ENCODE measurements at places on chromosomes 11 and 22.

DNA sequence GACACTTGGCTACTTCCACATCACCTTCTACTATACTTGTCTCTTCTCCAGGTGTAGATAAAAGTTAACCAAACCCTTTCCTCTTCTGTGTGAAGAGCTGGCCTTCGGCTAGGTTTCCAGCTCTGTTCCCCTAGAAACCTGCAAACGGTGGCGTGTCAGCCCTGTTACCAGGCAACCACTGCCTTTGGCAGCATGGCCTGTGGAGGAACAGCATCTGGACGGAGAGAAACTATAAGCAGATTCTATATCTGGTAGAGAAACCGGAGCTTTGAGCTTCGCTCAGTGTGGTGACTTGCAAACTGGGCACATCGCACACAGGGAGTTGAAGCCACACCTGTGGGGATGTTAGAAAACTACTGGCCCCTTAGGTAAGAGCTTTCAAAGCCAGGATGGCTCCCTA lies 35.9 kb downstream of the ARAP1 start:
- DNase-seq, result no peak

DNA sequence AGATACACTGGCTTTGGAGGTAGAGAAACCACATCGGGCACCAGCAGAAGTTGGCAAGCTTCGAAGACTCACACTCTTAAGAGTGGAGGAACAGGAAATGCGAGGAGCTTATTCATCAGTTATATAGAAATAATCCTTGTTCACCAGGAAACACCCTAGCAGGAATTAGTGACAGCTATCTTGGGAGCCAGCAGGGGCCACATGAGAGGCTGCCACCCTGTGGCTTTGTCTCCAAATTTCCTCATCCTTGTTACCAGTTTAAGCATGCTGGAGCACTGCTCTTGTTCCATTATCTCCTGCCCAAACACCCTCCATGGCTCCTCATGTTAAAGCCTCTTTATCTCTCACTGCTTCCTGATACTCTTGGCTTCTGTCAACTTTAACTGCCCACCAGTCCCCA lies 131.0 kb downstream of the PLEKHA7 start:
- peak; percentile 48 for DNase-seq

DNA sequence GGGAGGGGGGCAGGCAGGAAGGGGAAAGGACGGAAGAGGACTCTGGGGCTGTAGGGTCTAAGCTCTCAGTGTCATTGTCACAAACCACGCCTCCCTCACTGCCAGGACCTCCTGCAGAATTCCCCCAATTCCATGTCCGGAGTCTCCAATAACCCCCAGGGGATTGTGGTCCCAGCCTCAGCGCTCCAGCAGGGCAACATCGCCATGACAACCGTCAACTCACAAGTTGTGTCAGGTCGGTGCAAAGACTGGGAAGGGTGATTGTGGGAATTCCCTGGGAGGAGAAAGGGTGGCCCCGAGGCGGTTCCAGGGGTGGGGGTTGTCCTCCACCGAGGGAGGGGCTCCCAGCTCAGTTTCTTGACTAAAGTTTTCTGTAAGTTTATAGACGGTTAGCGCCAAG lies 86.0 kb downstream of the FEZ1 start:
- DNase-seq, result no peak

GRCh38 chr11:125262830-125263218 lies 98.3 kb downstream of the PKNOX2 start:
- DNase-seq, result no peak

DNA sequence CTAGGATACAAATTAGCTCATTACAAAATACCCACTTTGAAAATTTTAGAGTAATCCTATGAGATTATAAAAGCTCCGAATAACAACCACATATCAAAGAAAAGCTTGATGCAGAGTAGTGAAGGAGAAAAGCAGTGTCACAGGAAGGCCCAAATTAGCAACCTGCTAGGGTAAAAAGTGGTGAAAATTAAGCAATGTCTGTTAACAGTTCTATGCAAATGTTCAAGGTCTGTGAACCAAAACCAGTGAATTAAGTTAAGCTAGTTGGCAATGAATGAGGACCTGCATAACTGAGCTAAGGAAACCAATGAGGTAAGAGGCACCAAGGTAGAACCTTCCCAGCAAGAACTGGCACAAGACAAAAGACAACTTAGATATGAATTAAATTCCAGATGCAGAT lies 29.6 kb downstream of the PRDM10 start:
- peak; percentile 51 for DNase-seq

- peak; percentile 20 for DNase-seq
Observed at GRCh38 chr11:43685440-43685839, 4.9 kb downstream of the HSD17B12 start.

DNA sequence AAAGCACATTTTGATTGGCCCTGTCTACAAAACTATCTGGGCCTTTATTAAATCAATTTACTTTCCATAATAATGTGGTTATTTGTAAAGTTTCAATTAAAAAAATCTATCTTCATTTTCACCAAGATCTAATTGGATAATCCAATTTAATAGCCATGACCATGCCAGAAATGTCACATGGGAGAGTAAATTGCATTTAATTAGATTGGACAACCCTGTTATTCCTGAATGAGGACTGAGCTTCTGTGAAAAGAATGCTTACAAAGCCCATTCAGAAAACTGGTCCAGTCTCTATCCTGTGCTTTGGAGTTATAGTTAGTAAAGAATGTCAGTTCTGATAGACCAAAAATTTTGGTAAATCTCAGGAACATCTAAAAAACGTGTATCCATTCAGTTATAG lies 541.9 kb upstream of the ANO5 start:
- no peak for DNase-seq

GRCh38 chr22:32949391-32950173 lies 108.6 kb downstream of the SYN3 start:
- no peak for DNase-seq

- no peak for DNase-seq
Observed at GRCh38 chr22:25070956-25071355, 118.4 kb downstream of the KIAA1671 start.

GRCh38 chr11:105298630-105299029 lies 159.1 kb upstream of the CARD18 start:
- DNase-seq, result no peak

- no peak for DNase-seq
Observed at GRCh38 chr22:29175312-29175835, 30.3 kb upstream of the EMID1 start.

- no peak for DNase-seq
Observed at GRCh38 chr11:130897262-130898182, 18.8 kb downstream of the SNX19 start.

- no peak for DNase-seq
Observed at GRCh38 chr11:42812361-42812760, 499.4 kb upstream of the API5 start.

- no peak for DNase-seq
Observed at GRCh38 chr11:121508449-121508848, 55.7 kb upstream of the SORL1-AS1 start.

DNA sequence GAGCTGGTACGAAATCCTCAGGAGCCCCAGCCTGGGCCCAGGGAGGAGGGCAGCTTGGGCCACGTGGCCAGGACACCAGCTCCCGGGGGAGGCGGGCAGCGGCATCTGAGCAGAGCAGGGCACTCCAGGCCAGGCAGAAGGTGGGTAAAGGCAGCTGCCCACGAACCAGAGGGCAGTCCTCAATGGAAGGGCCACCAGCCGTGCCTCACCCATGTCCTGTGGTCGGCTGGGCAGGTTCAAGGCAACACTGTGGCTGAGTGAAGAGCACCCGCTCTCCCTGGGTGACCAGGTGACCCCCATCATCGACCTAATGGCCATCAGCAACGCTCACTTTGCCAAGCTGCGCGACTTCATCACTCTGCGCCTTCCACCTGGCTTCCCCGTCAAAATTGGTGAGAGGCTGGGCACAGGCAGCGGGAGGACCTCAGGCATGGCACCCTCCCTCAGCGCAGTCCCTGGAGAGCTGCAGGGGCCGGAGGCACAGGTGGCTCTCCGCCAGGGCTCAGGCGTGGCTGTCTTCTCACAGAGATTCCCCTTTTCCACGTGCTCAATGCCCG lies 2.5 kb upstream of the SSH3 start:
- no peak for DNase-seq

GRCh38 chr11:79648766-79649520 lies 208.1 kb upstream of the TENM4 start:
- DNase-seq, result no peak

DNA sequence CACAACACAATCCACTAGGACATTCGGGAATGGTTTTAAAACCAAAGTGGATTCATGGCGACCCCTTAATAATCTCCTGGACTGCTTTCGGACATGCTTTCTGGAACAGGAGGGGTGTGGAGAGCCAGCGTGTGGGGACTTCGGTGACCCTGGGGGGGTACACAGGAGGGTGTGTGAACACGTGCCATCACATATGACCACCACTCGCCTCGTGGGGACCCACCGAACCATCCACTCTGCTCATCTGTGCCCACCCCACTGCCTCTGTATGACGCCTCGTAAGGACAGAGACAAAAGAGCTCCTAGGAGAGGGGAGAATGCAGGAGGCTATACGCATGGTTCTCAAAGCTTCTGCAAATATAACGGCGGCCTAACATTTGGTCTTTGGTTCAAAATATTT lies 8.9 kb downstream of the LTO1 start:
- DNase-seq, result no peak

- DNase-seq, result no peak
Observed at GRCh38 chr11:22703591-22703990, 37.2 kb downstream of the GAS2 start.

- DNase-seq, result no peak
Observed at GRCh38 chr11:126254819-126255218, 13.9 kb downstream of the SRPRA start.

GRCh38 chr11:45147891-45148675 lies 1.6 kb downstream of the PRDM11 start:
- DNase-seq, result no peak

DNA sequence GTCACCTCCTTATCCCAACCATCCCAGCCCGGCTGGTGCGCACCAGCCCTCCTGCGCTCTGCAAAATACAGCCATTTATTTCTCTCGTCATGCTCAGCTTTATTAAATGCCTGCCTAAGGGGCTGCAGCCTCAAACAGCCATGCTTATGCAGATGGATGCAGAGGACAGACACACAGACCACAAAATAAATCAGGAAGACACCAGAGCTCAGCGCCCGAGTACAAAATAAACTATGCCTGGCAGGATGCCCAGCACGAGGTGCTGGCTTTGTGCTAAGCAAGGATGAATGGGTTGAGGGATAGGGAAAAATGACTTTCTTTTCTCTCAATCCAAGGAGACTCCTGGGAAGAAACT lies 70.5 kb downstream of the RPUSD4 start:
- no peak for DNase-seq

- no peak for DNase-seq
Observed at GRCh38 chr11:64863391-64864060, 14.9 kb downstream of the EHD1 start.

GRCh38 chr11:17414317-17414737 lies 25.9 kb upstream of the KCNJ11 start:
- DNase-seq, result no peak

GRCh38 chr11:20459865-20460264 lies 72.3 kb downstream of the PRMT3 start:
- no peak for DNase-seq

DNA sequence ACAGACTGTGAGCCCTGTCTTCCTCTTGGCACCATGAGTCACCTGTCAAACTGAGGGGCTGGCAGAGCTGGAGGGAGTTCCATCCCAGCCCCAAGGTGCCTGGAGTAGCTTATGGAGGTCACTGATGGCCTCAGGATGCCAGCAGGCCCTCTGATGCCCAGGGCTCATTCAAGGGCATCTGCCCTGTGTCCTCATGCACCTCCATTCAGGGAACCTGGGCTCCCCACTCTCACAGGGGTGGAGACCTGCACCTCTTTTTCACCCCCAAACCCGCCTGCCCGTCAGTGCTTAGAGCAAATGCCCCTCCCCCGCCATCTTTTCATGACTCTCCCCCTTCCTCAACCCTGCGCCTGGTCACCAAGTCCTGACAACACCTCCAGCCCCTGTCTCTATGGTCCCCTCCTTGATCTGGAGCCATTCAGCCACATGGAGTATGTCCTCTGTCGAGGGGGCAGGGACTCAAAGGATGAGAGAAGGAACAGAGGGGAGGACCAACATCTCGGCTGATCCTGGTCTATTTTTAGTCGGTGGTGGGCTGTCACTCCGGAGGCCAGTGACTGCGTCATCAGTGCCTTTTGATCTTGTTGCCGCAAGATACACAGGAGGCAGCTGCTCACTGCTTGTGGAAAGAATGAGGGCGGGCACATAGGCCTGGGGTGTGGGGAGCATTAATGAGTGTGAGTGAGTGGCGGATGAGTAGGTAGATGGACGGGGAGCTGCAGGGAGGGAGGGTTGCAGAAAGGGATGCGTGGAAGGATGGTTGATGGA lies 72.2 kb downstream of the CDKN1C start:
- DNase-seq, result peak; percentile 8

- DNase-seq, result no peak
Observed at GRCh38 chr11:37812281-37812880, 1214.3 kb upstream of the RAG2 start.

DNA sequence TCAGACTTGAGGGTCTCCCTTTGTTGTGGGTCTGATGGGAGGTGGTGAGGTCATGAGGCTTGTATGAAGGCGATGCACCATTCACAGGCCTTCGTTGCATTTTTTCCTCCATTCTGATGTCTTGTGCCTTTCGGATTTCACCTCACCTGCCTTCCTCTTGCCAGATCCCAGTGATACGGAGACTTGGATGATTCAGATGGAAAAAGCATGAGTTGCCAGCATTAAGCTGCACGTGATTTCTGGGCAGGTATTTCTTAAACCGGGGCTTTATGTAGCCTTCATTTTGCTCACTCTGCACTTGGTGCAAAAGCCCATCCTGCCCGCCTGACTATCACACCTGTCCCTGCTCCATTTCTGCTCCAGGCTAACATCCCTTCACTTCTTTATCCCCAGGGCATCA lies 216.7 kb downstream of the SNX19 start:
- no peak for DNase-seq

- no peak for DNase-seq
Observed at GRCh38 chr22:40001106-40001505, 6.4 kb downstream of the FAM83F start.

Data from Kasumi-1 (cell line).